ENCODE measurements at places on chromosomes 2 and 18.

- no peak for DNase-seq
These were observed 39.8 kb upstream of the PXDN start for GRCh38 chr2:1784087-1784486.

DNA sequence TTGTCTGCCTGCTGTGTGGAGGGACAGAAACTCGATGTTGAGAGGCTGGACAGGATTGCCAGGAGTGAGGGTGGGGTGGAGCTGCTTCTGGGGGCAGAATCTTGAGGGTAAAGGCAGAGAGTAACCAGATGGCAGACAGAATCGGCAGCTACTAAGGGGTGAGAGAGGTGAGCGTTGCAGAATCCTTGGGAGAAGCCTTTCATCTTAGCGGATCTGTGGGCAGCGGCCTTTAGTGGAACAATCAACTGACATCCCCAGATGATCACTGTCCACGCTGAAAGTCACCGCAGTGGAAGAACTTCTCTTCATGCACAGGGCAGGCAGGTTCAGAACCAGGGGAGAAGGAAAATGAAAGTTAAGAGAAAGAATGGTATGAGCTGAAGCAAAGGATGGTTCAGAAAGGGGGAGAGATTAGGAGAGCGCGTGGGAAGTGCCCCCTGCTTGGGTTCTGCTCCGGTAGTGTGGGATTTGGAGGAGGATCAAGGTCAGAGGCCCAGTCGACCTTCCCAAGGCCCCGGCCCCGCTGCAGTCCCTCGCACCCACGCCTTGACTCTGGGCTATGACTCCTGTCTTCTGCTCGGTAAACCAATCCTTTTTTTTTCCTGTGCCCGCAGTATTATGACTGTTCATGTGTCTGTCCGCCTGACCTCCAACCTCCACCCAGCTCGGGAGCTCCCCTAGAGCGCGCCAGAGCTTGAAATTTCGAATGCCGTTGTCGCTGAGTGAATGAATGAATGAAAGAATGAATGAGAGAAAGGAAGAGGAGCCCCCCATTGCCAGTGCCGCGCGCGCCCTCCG, 584 bp downstream of the BOLA3 start:
- DNase-seq: no peak

DNA sequence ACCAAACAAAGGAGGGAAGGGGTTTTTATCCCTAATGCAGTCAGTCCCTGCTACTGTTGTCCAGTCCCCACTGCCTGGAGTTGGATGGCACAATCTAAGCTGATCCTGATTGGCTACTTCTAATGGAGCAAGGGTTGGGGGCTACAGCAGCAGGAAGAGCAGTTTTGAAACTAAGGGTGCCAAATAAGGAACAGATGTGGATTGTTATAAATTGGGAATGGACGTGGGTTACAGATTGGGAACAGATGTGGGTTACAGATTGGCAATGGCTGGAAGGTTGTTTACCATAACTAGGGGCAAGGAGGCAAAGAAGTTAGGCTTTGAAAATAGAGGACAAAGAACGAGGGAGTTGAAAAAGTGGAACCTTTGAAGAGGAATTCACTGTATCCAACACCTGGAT, 16.0 kb upstream of the PROM2 start:
- no peak for DNase-seq

DNA sequence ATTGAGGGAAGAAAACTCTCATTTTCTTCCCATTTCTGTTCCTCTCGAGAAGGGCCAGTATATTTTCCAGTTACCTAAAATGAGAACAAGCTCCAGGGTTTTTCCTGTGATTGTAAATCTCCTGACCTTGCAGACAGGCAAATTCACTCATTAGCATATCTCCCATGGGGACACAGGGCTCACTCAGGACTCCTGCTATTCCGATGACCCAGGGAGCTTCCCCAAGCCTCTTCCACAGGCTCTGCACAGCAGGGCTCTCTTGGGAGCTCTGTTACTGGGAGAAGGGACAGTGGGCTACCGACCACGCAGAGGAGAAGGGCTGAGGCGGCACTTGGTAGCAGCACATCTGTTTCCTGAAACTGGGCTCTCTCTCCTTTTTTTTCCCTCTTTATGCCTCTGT, 135.2 kb upstream of the CAPN13 start:
- DNase-seq: no peak

DNA sequence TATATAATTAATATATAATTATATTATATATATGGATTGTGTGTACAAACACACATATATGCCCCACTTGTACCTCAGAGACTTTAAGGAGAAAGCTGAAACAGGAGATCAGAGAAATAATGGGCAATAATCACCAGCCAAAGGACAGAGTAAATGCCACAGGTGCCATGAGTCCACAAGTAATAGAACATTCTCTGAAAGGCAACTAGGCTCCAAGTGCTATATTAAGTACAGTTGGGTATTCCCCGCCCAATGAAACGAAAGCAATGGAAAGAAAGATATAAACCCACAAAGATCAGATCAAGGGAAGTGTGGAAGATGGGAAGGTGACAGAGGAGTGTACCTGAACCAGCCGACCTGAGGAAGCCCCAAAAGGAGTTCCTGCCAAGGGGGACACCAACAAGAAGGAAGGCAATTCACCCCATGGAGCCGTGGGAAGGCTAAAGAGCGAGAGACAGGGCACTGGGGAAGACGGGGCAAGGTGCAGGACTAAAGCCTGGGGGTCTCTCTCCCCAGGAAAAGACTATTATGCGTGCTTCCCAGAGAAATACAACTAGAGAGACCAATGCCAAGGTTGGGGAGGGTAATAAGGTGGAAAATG, 19.0 kb downstream of the DYM start:
- DNase-seq: no peak

- no peak for DNase-seq
These were observed 2.3 kb downstream of the WNT10A start for GRCh38 chr2:218882866-218883366.

DNA sequence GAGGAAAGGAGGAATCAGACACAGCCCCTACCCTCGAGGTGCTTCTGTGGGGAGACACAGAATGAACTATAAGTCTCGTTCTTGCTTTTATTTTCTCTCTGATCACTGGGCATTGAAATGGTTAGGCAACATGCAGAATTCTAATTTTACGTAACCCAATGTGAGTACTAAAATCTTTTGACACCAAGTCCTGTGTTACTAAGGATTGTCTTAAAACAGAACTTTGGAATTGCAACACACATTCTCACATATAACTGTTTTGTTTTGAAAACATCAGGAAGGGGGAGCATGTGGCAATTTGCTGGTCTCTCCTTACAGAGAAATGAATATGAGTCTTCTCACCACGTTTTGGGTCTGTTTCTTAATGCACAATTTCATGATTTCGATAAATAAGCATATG, 23.6 kb upstream of the SULT1C4 start:
- DNase-seq: no peak

- no peak for DNase-seq
These were observed 22.5 kb downstream of the DAPL1 start for GRCh38 chr2:158817588-158817987.

DNA sequence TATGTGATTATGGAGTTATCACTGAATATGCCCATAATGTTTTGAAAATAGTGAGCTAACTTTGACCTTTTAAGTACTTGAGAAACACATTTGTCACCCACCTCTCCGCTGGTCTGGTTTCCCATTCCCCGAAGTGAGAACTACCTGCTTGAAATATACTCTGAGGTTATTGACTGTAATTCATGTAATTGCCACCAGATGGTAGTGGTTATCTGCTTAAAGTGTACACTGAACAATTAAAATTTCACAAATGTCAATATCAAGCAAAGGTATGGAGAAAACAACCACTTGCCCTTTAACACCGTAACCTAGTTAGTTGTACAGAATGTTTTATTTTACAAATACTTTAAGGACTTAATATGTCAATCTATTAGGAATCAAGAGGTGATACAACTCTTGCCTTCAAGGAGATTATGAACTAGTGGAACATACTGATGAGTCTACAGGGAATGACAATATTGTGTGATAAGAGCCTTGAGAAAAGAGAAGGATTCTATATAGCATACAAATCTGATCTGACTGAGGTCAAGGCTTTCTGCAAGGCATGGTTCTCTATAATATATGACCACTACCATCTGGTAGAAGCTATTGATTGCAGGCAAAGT, 316.8 kb upstream of the KCNH7 start:
- no peak for DNase-seq

- no peak for DNase-seq
These were observed 118.1 kb downstream of the ABCA12 start for GRCh38 chr2:215020283-215020682.

DNA sequence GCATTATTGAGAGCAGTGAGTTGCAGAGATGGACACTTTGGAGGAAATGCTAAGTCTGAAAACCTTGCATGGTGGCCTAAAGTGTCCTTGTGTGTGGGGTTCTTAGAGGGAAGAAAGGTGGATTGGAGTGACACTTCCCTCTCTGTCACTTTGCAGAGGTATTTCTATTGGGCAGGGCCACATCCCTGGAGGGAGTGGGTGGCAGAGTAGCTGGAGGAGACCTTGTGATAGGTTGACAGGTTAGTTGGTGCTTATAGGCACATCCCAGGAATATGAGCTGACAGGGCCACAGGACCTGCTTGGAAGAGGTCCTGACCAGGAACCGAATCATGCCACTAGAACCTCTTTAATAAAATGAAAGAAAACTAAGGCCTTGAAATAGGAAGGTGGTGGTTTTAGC, 972 bp upstream of the IGFBP5 start:
- no peak for DNase-seq

DNA sequence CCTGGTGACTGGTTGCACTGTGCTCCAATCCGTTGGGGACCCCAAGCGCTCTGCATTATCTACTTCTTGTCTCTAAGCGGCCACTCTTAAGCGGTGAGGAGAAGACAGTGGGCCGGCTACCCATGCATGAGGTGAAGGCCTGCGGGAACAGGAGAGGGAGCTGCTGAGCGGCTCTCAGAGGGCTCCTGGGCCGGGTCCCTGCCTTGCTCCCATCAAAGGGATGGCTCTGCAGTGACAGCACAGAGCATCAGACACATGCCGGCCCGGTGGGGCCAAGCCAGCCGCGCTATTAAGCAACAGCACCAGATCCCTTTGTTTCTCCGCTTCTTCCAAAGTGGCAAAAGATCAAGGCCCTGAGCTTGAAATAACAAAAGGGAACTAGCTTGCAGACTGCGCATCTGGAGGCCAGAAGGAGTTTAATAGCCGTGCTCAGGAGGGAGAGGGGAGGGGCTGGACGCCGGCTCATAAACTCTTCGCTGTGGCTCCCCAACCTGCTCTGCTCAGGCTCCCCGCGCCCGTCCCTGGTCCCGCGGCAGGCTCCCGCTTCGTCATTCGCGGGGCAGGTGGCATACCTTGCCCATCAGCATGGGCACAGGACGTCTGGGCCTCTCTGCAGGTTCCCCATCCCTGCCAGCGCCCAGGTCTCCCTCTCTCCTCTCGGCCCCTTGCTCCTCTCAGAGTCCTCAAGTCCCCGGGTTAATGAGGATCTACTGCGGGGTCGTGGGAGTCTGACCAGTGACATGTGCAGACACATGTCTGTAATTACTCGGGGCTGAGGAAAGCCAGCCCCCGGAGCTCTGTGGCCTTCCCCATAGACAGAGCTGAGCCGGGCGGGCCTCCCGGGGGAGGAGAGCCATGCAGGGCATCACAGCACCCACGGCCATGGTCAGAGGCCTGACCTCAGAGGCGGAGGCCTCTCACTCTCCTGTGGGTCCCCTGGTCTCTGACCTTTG, 96.7 kb downstream of the ASB1 start:
- DNase-seq: no peak

DNA sequence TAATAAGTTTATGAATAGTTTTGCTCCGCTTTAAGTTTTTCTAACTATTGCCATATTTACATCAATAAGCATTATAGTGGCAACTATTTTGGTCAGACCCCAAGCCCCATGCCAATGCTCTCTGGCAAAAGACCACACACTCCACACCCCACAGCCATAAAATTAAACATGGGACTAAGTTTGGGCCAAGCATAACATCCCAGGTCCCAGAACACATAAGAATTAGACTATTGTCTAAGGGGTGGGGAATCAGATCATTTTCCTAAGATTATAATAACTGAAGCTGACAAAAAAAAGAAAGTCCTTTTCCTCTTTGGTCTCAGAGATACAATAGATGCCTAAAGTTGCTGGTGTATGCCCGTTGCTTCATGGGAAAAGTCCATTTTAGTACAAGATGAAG, 46.3 kb downstream of the EXOC6B start:
- DNase-seq: no peak

DNA sequence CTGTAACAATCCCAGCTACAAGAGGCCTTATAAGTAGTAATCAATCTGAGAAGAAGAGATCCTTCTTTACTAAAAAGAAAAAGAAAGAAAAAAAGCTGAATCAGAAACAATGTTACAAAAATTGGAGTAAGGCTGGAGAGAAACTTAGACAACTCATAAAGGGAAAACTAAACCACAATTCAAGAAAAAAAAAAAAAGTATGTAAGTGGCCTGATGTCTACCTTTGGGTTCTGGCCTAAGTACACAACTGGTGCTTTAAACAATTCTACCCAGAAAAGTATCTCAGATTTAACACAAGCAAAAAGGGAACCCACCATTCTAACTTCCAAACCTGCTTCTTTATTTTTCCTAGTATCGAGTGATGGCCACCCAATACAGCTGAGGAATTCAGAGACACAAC, 45.3 kb downstream of the ZNF521 start:
- DNase-seq: no peak

GRCh38 chr2:58865436-58865835, 624.3 kb upstream of the FANCL start:
- DNase-seq: no peak

DNA sequence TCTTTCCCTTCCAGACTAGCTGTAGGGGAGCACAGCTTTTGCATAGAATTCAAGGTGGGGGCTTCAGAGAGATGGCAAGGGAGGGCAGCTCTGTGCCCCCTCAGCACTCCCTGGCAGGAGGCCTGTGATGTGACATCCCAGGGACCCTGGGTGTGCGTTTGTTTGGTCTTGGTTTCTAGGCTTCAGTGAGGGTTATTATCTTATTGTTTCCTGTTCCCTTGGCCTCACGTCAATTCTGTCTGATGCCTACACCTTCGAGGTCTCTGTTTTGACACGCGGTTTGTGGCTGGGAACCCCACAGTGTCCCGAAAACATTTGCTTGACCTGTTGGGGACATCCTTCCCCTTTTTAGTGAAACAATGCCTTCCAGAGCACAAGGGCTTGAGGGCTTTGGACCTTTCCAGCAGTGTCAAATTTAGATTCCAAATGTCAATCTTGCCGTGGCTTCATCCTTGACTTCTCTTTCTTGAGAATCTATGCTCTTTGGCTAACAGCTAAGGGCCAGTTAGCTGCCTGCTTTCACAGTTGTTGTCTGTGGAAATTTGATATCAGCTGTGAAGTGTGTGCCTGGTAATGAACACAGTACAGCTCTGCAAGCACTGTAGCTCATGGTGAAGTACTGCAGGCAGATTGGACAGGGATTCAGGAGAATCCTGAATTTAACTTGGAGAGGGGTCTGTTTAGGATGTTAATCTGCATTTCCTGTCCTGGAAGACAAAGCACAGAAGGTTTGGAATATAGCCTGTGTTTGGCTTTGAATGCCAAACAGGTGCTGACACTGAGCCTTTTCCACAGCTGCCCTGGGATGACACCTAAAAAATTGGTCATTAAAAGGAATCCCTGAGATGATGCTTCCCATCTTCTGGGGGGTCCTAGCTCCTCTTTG, 108.2 kb upstream of the CXCR4 start:
- no peak for DNase-seq

GRCh38 chr2:154261473-154262027, 389.8 kb downstream of the GALNT13 start:
- DNase-seq: no peak

GRCh38 chr2:230323385-230324106, 3.4 kb upstream of the SP140L start:
- peak; percentile 15 for DNase-seq

All from hematopoietic multipotent progenitor cell treated with erythropoietin and hydrocortisone succinate and interleukin-3 and kit ligand, for 15 days (in vitro differentiated cells).